ENCODE measurements at places on chromosomes 4 and X. TPM values are rescaled to one million over a fixed set of nuclear protein-coding genes. Genes with fewer than 3 reads are reported as not detected.

The CNKSR2 gene
- 9.6 TPM for total RNA-seq

The SSX2B gene
- not detected for total RNA-seq

The RPS6KA3 gene
- 62.0 TPM for total RNA-seq

The MFAP3L gene
- total RNA-seq = 2.2 TPM

The MAP9 gene
- total RNA-seq = 8.4 TPM

The SHISA3 gene
- total RNA-seq = 0.21 TPM

GRCh38 chr4:101678180-101678579, 112.3 kb upstream of the BANK1 start:
- no peak for DNase-seq
- H3K4me3 ChIP-seq = no peak overlapping the region
- H3K36me3 ChIP-seq = no peaks in the 10 kb centered on the region
- no peaks in the 10 kb centered on the region for H3K27me3 ChIP-seq
- no peak overlapping the region for H3K27ac ChIP-seq

DNA sequence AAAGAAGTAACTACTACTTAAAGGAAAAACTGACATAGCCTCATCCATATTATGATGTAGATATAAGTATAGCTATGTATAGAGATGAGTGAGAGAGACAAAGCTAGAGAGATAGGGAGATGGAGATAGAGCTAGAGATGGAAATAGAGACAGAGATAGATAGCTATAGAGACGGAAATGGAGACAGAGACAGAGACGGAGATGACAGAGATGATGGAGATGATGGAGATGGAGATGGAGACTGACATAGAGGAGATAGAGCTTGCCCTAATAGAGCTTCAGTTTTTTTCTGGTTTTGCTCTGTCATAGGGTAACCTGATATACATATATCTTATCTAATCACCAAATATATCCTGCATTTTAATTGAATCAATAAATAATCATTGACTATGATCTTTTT, 4.3 kb downstream of the EDNRA start:
- H3K4me3 ChIP-seq = no peak overlapping the region
- no peaks in the 10 kb centered on the region for H3K36me3 ChIP-seq
- DNase-seq = no peak

DNA sequence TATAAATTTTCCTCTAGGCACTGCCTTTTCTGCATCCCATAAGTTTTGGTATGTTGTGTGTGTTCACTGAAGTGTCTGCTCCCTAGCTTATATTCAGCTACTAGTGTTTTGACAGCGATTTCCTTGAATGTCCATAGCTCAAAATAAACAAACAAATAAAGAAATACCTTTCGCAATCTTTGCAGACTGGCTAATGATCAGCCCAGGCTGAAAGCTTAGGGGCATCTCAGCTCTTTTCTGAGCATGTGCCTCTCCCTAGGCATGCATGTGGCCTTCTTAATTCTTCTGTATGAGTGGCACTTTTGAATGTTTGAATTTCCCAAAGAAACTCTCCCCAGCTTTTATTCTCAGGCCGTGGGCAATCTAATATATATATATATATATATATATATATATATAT, 44.6 kb upstream of the SHROOM4 start:
- no peak overlapping the region for H3K27ac ChIP-seq
- no peaks in the 10 kb centered on the region for H3K27me3 ChIP-seq
- no peaks in the 10 kb centered on the region for H3K4me1 ChIP-seq
- H3K4me3 ChIP-seq = no peak overlapping the region

- no peaks in the 10 kb centered on the region for H3K4me1 ChIP-seq
- H3K27me3 ChIP-seq = peaks cover 17% of the 10 kb centered on the region
- DNase-seq = no peak
- H3K36me3 ChIP-seq = no peaks in the 10 kb centered on the region
- H3K27ac ChIP-seq = no peak overlapping the region
- no peak overlapping the region for H3K4me3 ChIP-seq
Observed at GRCh38 chr4:41656572-41657520, 91.7 kb downstream of the PHOX2B start.

DNA sequence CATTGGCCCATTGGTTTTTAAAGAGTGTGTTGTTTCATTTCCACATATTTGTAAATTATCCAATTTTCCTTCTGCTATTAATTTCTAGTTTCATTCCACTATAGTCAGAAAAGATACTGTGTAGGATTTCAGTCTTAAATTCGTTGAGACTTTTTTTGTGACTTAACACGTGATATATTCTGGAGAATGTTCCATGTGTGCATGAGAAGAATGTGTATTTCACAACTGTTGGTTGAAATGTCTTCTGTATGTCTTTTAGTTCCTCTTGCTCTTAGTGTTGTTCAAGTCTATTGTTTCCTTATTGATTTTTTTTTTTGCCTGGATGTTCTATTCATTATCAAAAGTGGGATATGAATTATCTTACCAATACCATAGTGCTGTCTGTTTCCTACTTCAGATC, 606.9 kb downstream of the RPA4 start:
- H3K4me3 ChIP-seq = no peak overlapping the region
- no peaks in the 10 kb centered on the region for H3K27me3 ChIP-seq
- H3K4me1 ChIP-seq = peaks cover 6% of the 10 kb centered on the region
- H3K27ac ChIP-seq = no peak overlapping the region

GRCh38 chr4:65645185-65645584, 25.1 kb downstream of the EPHA5 start:
- no peaks in the 10 kb centered on the region for H3K27me3 ChIP-seq
- no peaks in the 10 kb centered on the region for H3K4me1 ChIP-seq
- H3K36me3 ChIP-seq = no peaks in the 10 kb centered on the region
- H3K4me3 ChIP-seq = no peak overlapping the region
- no peak overlapping the region for H3K27ac ChIP-seq
